ENCODE measurements at places on chromosomes 12 and 14. TPM values are rescaled to one million over a fixed set of nuclear protein-coding genes. Genes with fewer than 3 reads are reported as not detected.

The MARCHF9 gene
- 2.3 TPM for total RNA-seq

The BMP4 gene
- 0.87 TPM for total RNA-seq

DNA sequence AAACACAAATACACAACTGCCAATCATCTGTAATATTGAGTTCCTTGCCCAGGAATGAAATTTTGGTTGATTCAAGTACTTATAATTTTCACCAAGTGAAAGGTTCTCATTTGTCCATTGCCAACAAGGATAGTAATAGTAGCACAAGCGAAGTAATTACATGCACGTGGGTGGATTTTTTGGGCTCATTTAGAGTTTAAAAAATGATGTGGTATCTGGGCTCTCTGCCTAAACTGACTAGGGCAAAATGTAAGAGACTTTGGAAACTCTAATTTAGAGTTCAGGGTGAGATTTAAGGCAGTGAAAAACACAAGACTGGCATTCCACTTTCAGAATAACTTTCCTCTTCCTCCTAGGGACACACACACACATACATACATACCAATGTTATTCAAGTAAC is 111.7 kb downstream of the MYRFL start:
- H3K4me3 ChIP-seq = no peak overlapping the region
- H3K27ac ChIP-seq = no peak overlapping the region
- no peaks in the 10 kb centered on the region for H3K27me3 ChIP-seq
- no peaks in the 10 kb centered on the region for H3K4me1 ChIP-seq
- no peak for DNase-seq
- H3K36me3 ChIP-seq = no peaks in the 10 kb centered on the region

DNA sequence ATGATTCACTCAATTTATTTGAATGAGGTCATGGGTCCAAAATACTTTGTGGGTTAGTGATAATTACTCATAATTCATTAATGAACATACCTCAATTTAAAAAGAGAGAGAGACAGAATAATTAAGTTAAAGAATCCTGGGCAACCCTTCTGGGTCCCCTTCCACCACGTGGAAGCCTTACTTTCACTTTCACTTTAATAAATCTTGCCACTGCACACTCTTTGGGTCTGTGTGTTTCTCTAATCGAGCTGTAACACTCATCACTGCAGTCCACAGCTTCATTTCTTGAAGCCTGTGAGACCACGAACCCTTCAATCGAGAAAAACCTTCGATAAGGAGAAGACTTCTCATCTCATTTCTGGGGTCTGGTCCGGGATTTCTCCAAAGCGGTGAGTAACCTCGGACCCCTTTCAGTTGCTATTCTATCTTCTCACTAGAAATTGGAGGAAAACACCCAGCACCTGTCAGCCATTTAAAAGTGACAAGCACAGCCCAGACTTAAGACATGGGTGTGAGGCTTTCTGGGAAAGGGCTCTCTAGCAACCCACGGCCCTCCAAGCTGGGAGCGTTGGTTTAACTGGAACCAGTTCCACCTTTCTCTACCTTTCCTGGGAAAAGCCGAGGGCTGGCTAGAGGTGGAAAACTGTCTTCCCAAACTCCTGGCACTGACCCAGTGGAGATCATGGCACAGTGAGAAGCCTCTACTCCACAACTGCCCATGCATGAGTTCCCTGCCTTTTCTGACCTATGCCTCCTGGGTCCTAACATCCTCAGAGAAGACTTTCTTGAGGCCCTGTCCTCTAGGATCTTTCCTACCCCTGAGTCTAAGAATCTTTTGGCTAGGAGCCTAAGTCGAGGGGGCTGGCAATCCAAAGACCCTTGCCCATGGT is 148.8 kb upstream of the ATF7IP start:
- H3K4me3 ChIP-seq = peak overlapping the region; percentile 18
- no peaks in the 10 kb centered on the region for H3K36me3 ChIP-seq
- H3K27ac ChIP-seq = peak overlapping the region; percentile 54
- no peaks in the 10 kb centered on the region for H3K27me3 ChIP-seq

DNA sequence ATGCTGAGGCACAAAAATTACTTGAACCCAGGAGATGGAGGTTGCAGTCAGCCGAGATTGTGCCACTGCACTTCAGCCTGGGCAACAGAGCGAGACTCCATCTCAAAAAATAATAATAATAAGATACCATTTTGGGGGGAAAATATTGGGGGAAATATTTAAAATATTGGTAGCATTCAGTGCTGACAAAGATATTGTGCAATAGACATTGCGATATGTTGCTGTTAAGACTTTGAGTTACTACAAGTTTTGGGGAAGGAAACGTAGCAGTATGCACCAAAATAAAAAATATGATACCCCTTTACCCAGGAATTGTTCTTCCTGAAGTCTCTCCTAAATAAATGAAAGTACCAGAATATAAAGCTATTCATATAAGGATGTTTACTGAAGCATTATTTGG is 37.7 kb upstream of the MYBPC1 start:
- H3K4me1 ChIP-seq = no peaks in the 10 kb centered on the region
- no peak for DNase-seq
- H3K36me3 ChIP-seq = no peaks in the 10 kb centered on the region
- no peak overlapping the region for H3K27ac ChIP-seq
- H3K4me3 ChIP-seq = no peak overlapping the region

DNA sequence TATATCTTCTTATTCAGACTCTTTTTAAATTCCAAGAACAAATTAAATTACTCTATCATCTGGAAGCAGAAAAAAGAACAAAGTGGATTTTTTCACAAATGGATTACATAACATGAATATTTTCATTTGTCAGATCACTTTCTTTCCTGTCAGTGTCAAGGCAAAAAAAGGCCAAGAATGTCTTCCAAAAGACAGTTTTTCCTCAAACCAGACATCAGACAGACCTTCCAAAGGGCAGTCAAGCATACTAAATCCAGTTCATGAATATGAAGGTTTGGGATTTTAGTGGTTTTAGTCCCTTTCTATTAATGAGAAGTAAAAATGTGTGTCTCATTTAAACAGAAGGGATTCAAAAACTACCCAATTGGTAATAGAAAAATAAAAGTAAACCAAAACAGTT is 336.0 kb downstream of the CEP128 start:
- no peak overlapping the region for H3K4me3 ChIP-seq
- no peaks in the 10 kb centered on the region for H3K36me3 ChIP-seq
- DNase-seq = no peak

GRCh38 chr12:93178154-93178878 is 199.4 kb upstream of the NUDT4 start:
- H3K36me3 ChIP-seq = no peaks in the 10 kb centered on the region
- H3K4me1 ChIP-seq = no peaks in the 10 kb centered on the region
- H3K27ac ChIP-seq = no peak overlapping the region
- no peak overlapping the region for H3K4me3 ChIP-seq

GRCh38 chr12:124993626-124994436 is at the start of gene BRI3BP:
Gene BRI3BP, plus strand, starts transcription at chr12:124993645. Its CDS starts 146 bp downstream, at chr12:124993791.
- H3K4me3 ChIP-seq = peak within 1 kb of the TSS; percentile 57
- peaks cover 12% of the 10 kb centered on the region for H3K4me1 ChIP-seq
- peak within 1 kb of the TSS; percentile 96 for H3K27ac ChIP-seq
- H3K27me3 ChIP-seq = no peaks in the 10 kb centered on the region
